Kasumi-1 (cell line): ENCODE measurements at places on chromosomes 3 and 15.

DNA sequence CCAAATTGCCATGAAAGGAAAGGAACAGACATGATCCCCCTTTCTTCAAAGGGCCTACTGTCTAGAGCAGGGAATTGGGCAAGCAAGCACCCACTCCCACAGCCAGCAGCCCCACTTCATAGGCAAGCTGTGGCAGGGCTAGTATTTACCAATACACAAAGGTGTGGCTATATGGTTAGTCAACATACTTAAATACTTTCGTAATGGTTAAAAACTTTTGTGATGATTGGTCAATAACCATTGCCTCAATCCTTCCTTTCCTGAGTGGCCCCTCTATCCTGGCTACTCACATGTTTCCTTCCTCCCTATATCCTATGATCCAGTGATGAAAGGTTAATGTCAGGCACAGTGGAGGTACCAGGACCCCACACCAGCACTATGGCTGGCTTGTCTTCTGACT lies 30.1 kb upstream of the ARL8B start:
- DNase-seq: no peak

- no peak for DNase-seq
Observed at GRCh38 chr15:70830615-70831014, 23.3 kb downstream of the LARP6 start.

DNA sequence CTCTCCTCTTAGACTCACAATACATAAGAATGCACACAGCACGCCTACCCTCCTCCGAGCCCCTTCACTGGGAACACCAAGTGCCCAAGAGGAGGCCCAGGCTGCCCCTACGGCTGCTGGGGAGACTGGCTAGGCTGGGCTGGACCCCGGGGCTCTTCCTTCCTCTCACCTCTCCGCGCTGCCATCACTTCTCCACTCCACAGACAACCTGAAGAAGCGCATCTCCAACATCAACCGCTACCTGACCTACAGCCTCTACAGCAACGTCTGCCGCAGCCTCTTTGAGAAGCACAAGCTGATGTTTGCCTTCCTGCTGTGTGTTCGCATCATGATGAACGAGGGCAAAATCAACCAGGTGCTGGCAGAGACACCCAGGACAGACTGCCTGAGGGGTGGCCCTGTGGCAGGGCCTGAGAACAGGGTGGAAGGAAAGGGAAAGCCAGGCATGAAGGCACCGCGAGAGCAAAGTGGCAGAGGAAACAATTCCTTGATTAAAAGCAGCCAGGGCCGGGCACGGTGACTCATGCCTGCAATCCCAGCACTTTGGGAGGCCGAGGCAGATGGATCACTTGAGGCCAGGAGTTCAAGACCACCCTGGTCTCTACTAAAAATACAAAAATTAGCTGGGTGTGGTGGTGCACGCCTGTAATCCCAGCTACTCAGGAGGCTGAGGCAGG lies 51.6 kb downstream of the SEMA3G start:
- no peak for DNase-seq

- no peak for DNase-seq
Observed at GRCh38 chr3:114389156-114389555, 95.3 kb downstream of the TIGIT start.

DNA sequence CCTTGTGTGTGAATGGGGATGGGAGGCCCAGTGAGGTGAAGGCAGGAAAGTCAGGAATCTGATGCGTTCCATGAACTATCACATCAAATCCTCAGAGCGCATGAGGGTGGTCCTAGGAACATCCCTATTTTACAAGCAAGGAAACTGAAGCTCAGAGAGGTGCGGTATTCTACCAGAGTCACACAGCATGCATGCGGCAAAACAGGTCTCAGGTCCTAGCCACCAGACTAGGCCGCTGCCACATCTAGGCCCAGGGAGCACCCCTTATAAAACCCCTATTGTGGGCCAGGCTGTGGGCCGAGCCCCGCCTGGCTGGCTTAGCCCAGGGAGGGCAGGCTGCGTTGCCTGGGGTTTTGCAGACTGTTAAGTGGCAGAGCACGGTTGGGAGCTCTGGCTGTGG lies 17.9 kb upstream of the GRIP2 start:
- no peak for DNase-seq

DNA sequence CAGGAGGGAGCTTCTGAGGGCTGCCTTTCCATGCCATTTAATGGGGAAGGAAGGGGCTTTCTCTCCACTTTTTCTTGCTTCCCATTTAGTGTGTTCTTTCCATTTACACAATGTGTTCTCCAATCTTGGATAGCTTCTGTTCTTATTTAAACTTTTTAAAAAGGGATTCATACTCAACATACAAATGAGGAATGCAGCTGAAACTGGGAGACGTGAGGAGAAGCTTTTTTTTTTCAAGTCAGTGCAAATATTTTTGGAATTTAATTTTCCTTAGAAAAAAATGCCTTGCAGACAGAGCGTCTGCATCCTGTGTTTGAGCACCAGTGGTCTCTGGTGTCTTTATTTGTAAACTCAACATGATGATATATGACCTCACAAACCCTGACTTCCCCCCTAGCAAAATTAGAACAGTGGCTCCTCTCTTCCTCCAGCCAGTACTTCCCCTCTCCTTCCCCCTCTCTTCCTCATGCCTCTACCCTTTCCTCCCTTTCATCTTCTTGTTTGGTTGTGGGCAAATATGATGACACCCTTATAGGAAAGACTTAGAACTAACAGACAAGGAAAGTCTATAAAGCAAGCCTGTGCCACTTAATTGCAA lies 48.1 kb upstream of the PCSK6 start:
- peak; percentile 42 for DNase-seq

- no peak for DNase-seq
Observed at GRCh38 chr15:51955504-51955903, 16.1 kb downstream of the LEO1 start.

GRCh38 chr3:158768881-158769543 lies 32.8 kb upstream of the MFSD1 start:
- no peak for DNase-seq

- DNase-seq: no peak
Observed at GRCh38 chr3:150097588-150097890, 126.8 kb upstream of the PFN2 start.

GRCh38 chr15:58764468-58764867 lies 6.6 kb upstream of the MINDY2 start:
- DNase-seq: no peak

GRCh38 chr15:83695246-83695645 lies 41.3 kb downstream of the ADAMTSL3 start:
- DNase-seq: no peak
